Thoracic aorta (tissue), 2 donors: ENCODE measurements at places on chromosomes 3 and 15.

DNA sequence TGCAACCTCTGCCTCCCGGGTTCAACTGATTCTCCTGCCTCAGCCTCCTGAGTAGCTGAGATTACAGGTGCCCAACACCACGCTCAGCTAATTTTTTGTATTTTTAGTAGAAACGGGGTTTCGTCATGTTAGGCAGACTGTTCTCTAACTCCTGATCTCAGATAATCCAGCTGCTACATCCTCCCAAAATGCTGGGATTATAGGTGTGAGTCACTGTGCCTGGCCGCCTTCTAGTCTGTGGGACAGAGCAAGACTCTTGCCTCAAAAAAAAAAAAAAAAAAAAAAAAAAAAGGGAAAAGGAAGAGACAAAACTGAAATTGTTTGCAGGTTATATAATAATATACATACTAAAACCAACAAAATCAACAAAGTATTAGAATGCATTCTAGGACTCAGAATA lies 215.2 kb downstream of the PCCB start:
- no peaks in the 10 kb centered on the region for H3K36me3 ChIP-seq
- no peaks in the 10 kb centered on the region for H3K4me1 ChIP-seq
- no peak for DNase-seq

DNA sequence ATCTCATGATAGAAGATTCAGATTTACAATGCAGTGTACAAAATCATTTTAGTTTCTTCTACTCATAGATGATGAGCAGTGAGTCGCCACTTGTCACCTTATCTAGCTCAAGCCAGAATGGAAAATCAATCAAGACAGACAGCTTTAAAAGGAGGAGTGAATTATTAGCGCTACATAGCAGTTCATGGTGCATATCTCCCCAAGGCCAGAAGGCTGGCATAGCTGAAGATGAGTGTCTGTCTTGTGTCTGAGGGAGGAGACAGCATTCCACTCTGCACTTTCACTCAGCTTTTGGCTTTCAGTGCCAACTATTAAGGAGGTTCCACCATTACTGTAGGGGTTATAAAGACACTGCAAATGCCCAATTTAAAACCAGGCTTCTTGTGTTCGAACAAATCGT lies 804.1 kb upstream of the LMCD1 start:
- no peak overlapping the region for H3K27ac ChIP-seq
- H3K4me3 ChIP-seq: no peak overlapping the region
- DNase-seq: no peak
- H3K4me1 ChIP-seq: no peaks in the 10 kb centered on the region

GRCh38 chr3:134970895-134971294 lies 175.8 kb downstream of the EPHB1 start:
- H3K36me3 ChIP-seq: no peaks in the 10 kb centered on the region
- H3K27me3 ChIP-seq: no peaks in the 10 kb centered on the region
- no peak for DNase-seq

- peaks cover 17% of the 10 kb centered on the region for H3K4me1 ChIP-seq
- peak overlapping the region; percentile 25 for H3K27ac ChIP-seq
- H3K4me3 ChIP-seq: no peak overlapping the region
- no peaks in the 10 kb centered on the region for H3K27me3 ChIP-seq
Observed at GRCh38 chr3:34947834-34948233, 691.5 kb upstream of the ARPP21 start.

DNA sequence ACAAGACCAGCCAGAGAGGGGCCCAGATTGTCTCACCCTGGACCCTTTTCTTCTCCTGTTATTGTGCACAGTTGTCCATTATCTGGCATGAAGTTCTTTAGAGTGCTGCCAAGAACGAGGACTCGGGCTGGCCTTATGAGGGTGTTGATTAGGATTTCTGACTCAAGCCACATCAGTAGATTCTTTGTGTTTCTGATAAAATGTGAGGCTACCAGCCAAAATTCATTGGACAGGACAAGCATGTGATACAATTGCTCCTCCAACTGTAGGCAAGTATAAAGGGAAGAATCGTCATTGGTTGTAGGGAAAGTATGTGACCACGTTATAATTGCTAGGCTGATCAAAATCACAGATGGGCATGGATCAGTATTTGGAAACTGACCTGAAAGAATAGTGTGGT lies 99.2 kb upstream of the TMC3 start:
- H3K36me3 ChIP-seq: no peaks in the 10 kb centered on the region
- H3K27ac ChIP-seq: no peak overlapping the region
- no peak overlapping the region for H3K4me3 ChIP-seq
- H3K27me3 ChIP-seq: no peaks in the 10 kb centered on the region
- no peaks in the 10 kb centered on the region for H3K4me1 ChIP-seq
- no peak for DNase-seq

- H3K36me3 ChIP-seq: no peaks in the 10 kb centered on the region
- H3K4me1 ChIP-seq: no peaks in the 10 kb centered on the region
- H3K27ac ChIP-seq: no peak overlapping the region
- H3K4me3 ChIP-seq: no peak overlapping the region
Observed at GRCh38 chr3:13145131-13145825, 72.0 kb upstream of the IQSEC1 start.

DNA sequence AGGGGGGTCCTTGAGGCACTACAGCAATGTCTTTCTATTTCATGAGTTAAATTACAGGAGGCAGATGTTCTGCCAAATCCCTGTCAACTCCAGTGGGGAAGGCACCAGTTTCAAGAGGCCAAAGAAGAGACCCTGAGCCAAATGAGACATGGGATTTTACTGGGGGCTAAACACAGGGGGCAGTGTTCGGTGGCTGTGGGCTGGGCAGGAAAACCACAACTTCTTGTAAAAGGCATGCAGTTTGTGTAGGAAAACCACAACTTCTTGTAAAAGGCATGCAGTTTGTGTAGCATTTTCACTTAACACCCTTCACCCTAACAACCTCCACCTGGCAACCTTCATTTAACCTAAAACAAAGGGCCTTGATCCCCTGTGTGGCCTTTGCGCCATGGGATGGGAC lies 61.0 kb downstream of the POLR2M start:
- H3K4me3 ChIP-seq: no peak overlapping the region
- no peak overlapping the region for H3K27ac ChIP-seq
- no peaks in the 10 kb centered on the region for H3K27me3 ChIP-seq
- DNase-seq: no peak
- H3K36me3 ChIP-seq: no peaks in the 10 kb centered on the region

DNA sequence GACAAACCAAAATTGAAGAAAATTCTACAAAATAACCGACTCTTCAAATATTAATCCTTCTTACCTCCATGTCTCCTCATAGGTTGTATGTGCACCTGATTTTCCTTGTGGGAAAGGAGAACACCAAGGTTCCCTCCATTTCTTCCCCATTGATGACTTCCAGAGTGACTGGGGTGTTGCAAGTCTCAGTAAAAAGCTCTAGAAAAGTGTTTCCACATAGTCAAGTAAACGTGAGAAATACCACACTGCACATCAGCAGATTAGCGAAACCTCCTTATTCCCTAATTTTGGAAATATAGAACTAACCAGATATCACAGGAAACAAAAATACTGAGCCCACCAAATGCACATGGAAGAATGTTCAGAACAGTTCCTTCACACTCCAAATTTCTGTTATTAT lies 4.9 kb upstream of the RPN1 start:
- no peak overlapping the region for H3K27ac ChIP-seq
- no peak for DNase-seq
- no peaks in the 10 kb centered on the region for H3K4me1 ChIP-seq
- no peaks in the 10 kb centered on the region for H3K36me3 ChIP-seq

DNA sequence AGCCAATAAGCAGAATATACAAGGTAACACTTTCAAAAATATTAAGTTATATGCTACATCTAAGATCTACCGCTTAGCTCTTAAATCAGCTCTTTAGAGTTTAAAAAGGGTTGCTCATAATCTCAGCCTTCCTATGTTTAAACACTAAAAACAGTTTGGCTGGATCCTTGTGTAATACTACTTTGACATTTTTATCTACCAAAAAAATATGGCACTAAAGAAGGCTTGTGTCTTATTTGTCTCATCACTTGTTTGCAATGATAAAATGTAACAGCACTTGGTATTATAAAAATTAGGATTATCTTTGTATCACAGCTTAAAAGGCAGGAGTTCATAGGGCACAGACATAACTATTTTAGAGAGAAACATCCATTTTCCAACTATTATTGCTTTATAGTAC lies 9.8 kb downstream of the ANKRD28 start:
- no peaks in the 10 kb centered on the region for H3K27me3 ChIP-seq
- H3K4me3 ChIP-seq: no peak overlapping the region
- no peaks in the 10 kb centered on the region for H3K36me3 ChIP-seq
- no peak for DNase-seq

DNA sequence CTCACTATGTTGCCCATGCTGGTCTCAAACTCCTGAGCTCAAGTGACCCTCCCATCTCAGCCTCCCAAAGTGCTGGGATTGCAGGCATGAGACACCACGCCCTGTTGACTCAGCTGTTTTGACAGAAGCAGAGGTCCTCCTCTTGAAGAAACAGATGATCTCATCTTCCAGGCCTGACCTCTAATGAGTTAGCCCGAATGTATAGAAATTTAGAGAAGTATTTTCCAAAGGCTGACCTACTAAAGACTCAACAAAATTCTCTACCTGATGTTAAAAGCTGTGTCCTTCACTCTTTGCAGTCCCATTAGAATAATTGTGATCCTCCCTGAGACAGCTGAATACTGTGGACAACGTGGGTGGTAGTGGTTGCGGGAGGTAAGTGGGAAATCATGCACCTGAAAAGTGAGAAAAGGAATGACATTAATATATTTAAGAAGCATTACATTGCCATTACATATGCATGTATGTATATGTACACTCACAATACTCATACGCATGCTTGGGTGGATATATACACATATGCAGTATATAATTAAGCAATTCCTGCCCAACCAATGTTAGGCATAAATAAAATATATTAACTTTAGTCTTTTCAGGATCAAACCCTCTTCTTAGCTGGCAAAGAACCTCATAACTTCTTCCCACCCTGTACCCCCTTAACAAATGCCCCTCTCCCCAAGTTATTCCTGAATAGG lies 204.6 kb upstream of the NR2F2 start:
- DNase-seq: no peak
- no peak overlapping the region for H3K4me3 ChIP-seq
- H3K27me3 ChIP-seq: no peaks in the 10 kb centered on the region
- no peak overlapping the region for H3K27ac ChIP-seq

DNA sequence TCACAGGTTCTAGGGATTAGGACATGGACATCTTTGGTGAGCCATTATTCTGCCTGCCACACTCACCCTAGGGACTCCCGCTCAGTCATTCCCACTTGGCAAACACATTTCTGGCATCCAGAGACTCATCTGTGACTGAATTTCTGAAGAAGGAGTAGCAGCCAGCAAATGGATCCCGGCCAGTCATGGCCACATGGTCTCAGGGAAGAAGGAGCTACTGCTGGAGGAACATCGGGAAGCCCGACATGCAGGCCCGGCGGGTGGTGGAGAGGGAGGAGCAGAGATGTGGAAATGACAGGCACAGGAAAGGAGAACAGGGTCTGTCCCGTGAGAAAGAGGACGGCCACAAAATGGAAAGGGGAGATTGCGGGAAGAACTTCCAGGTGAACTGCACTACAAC lies 65.4 kb downstream of the SEMA5B start:
- H3K27ac ChIP-seq: no peak overlapping the region
- H3K27me3 ChIP-seq: no peaks in the 10 kb centered on the region
- no peak overlapping the region for H3K4me3 ChIP-seq
- no peaks in the 10 kb centered on the region for H3K36me3 ChIP-seq
- peaks cover 9% of the 10 kb centered on the region for H3K4me1 ChIP-seq

GRCh38 chr3:129625072-129625874 lies 18.8 kb upstream of the PLXND1 start:
- no peaks in the 10 kb centered on the region for H3K36me3 ChIP-seq
- peak overlapping the region; percentile 98 for H3K27ac ChIP-seq
- no peaks in the 10 kb centered on the region for H3K27me3 ChIP-seq
